Activated naive CD4-positive, alpha-beta T cell treated with anti-CD3 and anti-CD28 coated beads, Interleukin-2, amount 10 ng/mL, durations not matched to agents 7 days and 5 days (primary cell): ENCODE measurements at places on chromosomes 1 and 21.
A peak's percentile ranks its signal among the peaks of the same experiment; 100 is the strongest.

- H3K27me3 ChIP-seq = peaks cover 17% of the 10 kb centered on the region
- H3K27ac ChIP-seq = no peak overlapping the region
- peaks cover 39% of the 10 kb centered on the region for H3K4me1 ChIP-seq
- DNase-seq = no peak
- no peaks in the 10 kb centered on the region for H3K36me3 ChIP-seq
Observed at GRCh38 chr1:27605300-27605766, 1.4 kb upstream of the AHDC1 start.

GRCh38 chr1:62608905-62609304, 11.6 kb downstream of the ANGPTL3 start:
- no peak overlapping the region for H3K4me3 ChIP-seq
- H3K36me3 ChIP-seq = no peaks in the 10 kb centered on the region
- H3K27ac ChIP-seq = no peak overlapping the region
- H3K4me1 ChIP-seq = no peaks in the 10 kb centered on the region
- no peak for DNase-seq

GRCh38 chr1:55673416-55673815, 458.3 kb upstream of the USP24 start:
- no peaks in the 10 kb centered on the region for H3K36me3 ChIP-seq
- no peak for DNase-seq
- no peaks in the 10 kb centered on the region for H3K27me3 ChIP-seq
- H3K27ac ChIP-seq = no peak overlapping the region
- no peak overlapping the region for H3K4me3 ChIP-seq
- H3K4me1 ChIP-seq = no peaks in the 10 kb centered on the region

- H3K27me3 ChIP-seq = no peaks in the 10 kb centered on the region
- no peak for DNase-seq
- no peaks in the 10 kb centered on the region for H3K36me3 ChIP-seq
- no peak overlapping the region for H3K27ac ChIP-seq
Observed at GRCh38 chr1:10440305-10440704, 9.5 kb upstream of the CORT start.

- DNase-seq = no peak
- no peak overlapping the region for H3K4me3 ChIP-seq
- peaks cover 54% of the 10 kb centered on the region for H3K27me3 ChIP-seq
- H3K27ac ChIP-seq = no peak overlapping the region
- H3K4me1 ChIP-seq = peaks cover 14% of the 10 kb centered on the region
Observed at GRCh38 chr1:47448462-47449222, 10.8 kb downstream of the FOXD2 start.

GRCh38 chr1:110119843-110120242, 7.6 kb downstream of the UBL4B start:
- H3K27ac ChIP-seq = no peak overlapping the region
- H3K36me3 ChIP-seq = peaks cover 3% of the 10 kb centered on the region
- peak; percentile 8 for DNase-seq
- H3K27me3 ChIP-seq = peaks cover 41% of the 10 kb centered on the region
- no peaks in the 10 kb centered on the region for H3K4me1 ChIP-seq
- H3K4me3 ChIP-seq = no peak overlapping the region
